ENCODE measurements at places on chromosomes 7 and 10. TPM values are rescaled to one million over a fixed set of nuclear protein-coding genes. Genes with fewer than 3 reads are reported as not detected.

DNA sequence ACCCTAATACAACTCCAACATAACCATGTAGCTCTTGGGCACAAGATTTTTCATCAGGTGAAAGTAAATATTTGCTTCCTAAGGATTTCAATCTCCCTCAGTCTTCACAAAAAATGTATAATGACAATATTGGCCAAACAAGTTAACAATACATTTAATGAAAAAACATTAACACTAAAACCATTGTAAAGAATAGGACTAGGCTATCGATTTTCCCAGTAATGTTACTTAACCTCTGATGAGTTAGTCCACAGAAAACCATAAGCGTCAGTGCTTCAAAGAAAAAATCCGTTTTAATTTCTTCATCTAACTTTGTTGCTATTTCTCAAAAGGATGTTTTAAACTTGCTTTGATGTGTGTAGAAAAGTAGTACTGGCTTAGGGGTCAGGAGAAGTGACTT, 1.2 kb downstream of the ZNF33B start:
- H3K27me3 ChIP-seq: no peaks in the 10 kb centered on the region
- H3K4me3 ChIP-seq: no peak overlapping the region
- peak overlapping the region; percentile 89 for H3K27ac ChIP-seq
- peaks cover 3% of the 10 kb centered on the region for H3K4me1 ChIP-seq
- H3K36me3 ChIP-seq: no peaks in the 10 kb centered on the region

DNA sequence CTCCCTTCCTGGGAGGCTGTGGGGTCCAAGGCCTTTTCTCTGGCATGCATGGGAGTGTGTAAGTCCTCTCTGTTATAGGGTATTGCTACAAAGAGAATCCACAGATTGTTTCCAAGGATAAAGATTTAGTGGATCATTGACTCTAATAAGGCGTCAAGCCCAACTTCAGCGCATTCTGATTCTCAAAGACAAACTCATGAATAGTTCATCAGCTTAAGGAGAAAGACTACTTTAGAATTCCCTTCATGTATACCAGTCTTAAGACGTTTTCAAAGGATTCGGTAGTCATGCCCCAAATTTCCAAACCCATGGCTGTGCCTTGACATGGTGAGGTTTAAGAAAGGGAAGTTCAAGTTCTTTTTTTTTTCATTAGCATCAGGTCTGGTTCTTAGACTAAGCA, 46.6 kb upstream of the ABLIM1 start:
- H3K36me3 ChIP-seq: no peaks in the 10 kb centered on the region
- no peak overlapping the region for H3K27ac ChIP-seq
- no peak overlapping the region for H3K4me3 ChIP-seq
- no peaks in the 10 kb centered on the region for H3K4me1 ChIP-seq

GRCh38 chr7:105596866-105597265, 15.6 kb upstream of the EFCAB10 start:
- no peaks in the 10 kb centered on the region for H3K27me3 ChIP-seq
- no peak overlapping the region for H3K27ac ChIP-seq
- H3K36me3 ChIP-seq: no peaks in the 10 kb centered on the region

The OR6B1 gene
- polyA plus RNA-seq: 0.53 TPM

Data from testis (tissue), 5 donors.